ENCODE measurements at places on chromosomes 16 and 17. TPM values are rescaled to one million over a fixed set of nuclear protein-coding genes. Genes with fewer than 3 reads are reported as not detected.

Gene TRPV2
- 1.3 TPM for total RNA-seq

Gene CACNA1H
- 21.3 TPM for total RNA-seq

Gene NUDT7
- total RNA-seq = 3.2 TPM

Gene CACNG3
- not detected for total RNA-seq

Gene CLEC16A
- 22.1 TPM for total RNA-seq

Gene TMEM98
- 92.7 TPM for total RNA-seq

Gene HSD17B1
- total RNA-seq = 1.2 TPM

Gene SMPD3
- total RNA-seq = not detected

Gene B9D1
- total RNA-seq = 16.5 TPM

Gene ACSM5
- total RNA-seq = 2.3 TPM

Gene NPIPA3
- not detected for total RNA-seq

Gene C17orf100
- 3.1 TPM for total RNA-seq

Gene DCUN1D3
- 19.3 TPM for total RNA-seq

Gene SCGB1C2
- total RNA-seq = not detected

Gene CEP95
- 53.5 TPM for total RNA-seq

Gene SLFN14
- not detected for total RNA-seq

Gene PDE6G
- total RNA-seq = 0.83 TPM

Gene STH
- total RNA-seq = not detected

Gene AARS1
- total RNA-seq = 297 TPM

Gene PRSS27
- 4.2 TPM for total RNA-seq

Gene ENPP7
- total RNA-seq = not detected

Gene DPEP2
- not detected for total RNA-seq

Gene NPIPB9
- 2.6 TPM for total RNA-seq

All from osteocyte (in vitro differentiated cells).